Activated naive CD8-positive, alpha-beta T cell treated with anti-CD3 and anti-CD28 coated beads, Interleukin-2, amount 10 ng/mL, durations not matched to agents 7 days and 5 days (primary cell): ENCODE measurements at places on chromosomes 7 and 10. TPM values are rescaled to one million over a fixed set of nuclear protein-coding genes. Genes with fewer than 3 reads are reported as not detected.

Gene GNAT3
- total RNA-seq: not detected

Gene RP9
- total RNA-seq: 12.8 TPM

Gene FLNC
- total RNA-seq: not detected

Gene IRF5
- 8.2 TPM for total RNA-seq

Gene PIK3AP1
- 7.4 TPM for total RNA-seq

Gene CLDN4
- total RNA-seq: 0.25 TPM

Gene STEAP4
- not detected for total RNA-seq

Gene EVX1
- total RNA-seq: not detected

Gene PIK3CG
- 55.9 TPM for total RNA-seq

Gene CNTNAP2
- total RNA-seq: not detected

Gene MOGAT3
- total RNA-seq: not detected

Gene BCL7B
- 64.1 TPM for total RNA-seq

Gene PYROXD2
- total RNA-seq: 18.0 TPM

Gene CNNM1
- total RNA-seq: 0.50 TPM

Gene OR2A7
- total RNA-seq: 2.2 TPM

DNA sequence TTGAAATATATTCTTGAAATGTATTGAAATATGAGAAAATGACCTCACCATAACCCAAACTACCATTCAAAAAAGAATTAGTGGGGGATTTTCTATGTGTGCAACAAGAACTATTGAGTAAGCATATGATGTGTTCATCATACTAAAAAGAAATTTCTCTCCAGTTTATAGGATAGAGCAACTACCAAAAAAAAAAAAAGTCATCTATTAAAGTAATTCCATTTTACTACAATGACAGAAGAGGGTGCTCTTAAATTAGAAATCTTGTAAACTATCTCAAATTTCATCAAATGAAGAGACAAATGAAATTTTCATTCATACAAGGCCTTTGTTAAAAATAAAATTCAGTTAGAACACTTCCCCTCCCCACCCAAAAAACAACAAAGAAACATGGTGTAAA, 195.4 kb upstream of the PLXDC2 start:
- no peak overlapping the region for H3K4me3 ChIP-seq
- no peaks in the 10 kb centered on the region for H3K27me3 ChIP-seq
- no peaks in the 10 kb centered on the region for H3K4me1 ChIP-seq
- no peaks in the 10 kb centered on the region for H3K36me3 ChIP-seq

DNA sequence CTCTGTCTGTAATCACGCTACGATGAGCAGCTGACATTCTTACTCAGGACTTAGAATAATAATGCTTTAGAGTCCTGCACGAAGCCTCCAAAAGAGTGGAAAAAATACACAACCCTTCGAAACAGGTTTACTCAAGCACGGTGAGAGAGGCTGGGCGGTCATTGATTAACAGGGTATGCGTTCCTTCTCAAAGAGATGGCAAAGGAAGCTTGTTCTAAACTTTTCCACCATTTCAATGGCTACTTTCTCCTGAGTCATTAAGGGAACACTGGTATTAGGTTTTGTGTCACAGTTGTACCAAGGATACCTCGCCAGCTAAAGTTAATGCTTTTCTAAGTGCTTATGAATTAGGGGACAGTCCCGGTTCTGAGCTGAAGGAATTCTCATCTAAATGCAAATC, 141.9 kb upstream of the RHEB start:
- no peaks in the 10 kb centered on the region for H3K27me3 ChIP-seq
- no peak for DNase-seq
- no peak overlapping the region for H3K4me3 ChIP-seq

- no peak overlapping the region for H3K27ac ChIP-seq
- no peak overlapping the region for H3K4me3 ChIP-seq
- H3K4me1 ChIP-seq: no peaks in the 10 kb centered on the region
- H3K27me3 ChIP-seq: no peaks in the 10 kb centered on the region
Observed at GRCh38 chr10:78851647-78852046, 217.1 kb upstream of the ZMIZ1 start.

DNA sequence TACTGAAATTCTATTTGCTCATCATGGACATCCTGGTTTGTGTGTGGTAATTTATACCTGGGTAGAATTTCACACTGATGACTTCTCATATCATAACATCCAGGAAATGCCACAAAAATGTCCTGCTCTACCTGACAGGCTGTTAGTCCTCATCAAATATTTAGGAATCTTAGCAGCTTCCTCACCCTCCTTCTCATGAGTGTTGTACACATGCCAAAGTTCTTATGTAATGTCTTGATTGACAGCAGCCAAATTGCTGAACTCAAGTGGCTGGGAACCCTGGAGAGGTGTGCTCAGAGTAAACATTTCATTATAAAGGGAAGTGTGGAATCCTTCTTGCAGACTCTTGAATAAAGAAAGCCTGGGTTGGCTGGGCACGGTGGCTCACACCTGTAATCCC, 8.9 kb downstream of the EEPD1 start:
- no peaks in the 10 kb centered on the region for H3K36me3 ChIP-seq
- no peak overlapping the region for H3K4me3 ChIP-seq
- no peaks in the 10 kb centered on the region for H3K4me1 ChIP-seq

- H3K27ac ChIP-seq: peak overlapping the region; percentile 97
- peak overlapping the region; percentile 95 for H3K4me3 ChIP-seq
- no peak for DNase-seq
- no peaks in the 10 kb centered on the region for H3K27me3 ChIP-seq
Observed at GRCh38 chr7:35695987-35696386, 1.1 kb upstream of the HERPUD2 start.

DNA sequence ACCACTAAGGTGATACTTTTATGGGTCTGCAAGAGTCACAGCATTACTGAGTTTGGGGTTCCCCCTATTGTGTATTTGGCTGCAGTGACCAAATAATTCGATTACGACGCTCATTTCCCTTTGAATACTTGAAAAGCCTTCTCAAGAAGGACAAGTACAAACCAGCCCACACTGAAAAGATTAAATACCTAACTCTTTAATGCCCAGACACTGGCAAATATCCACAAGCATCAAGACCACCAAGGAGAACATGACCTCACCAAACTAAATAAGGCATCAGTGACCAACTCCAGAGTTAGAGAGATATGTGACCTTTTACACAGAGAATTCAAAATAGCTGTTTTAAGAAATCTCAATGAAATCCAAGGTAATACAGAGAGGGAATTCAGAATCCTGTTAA, 31.8 kb upstream of the SFTPD start:
- peaks cover 62% of the 10 kb centered on the region for H3K27me3 ChIP-seq
- peak overlapping the region; percentile 39 for H3K4me3 ChIP-seq
- no peak overlapping the region for H3K27ac ChIP-seq
- H3K36me3 ChIP-seq: peaks cover 1% of the 10 kb centered on the region
- peaks cover 2% of the 10 kb centered on the region for H3K4me1 ChIP-seq

DNA sequence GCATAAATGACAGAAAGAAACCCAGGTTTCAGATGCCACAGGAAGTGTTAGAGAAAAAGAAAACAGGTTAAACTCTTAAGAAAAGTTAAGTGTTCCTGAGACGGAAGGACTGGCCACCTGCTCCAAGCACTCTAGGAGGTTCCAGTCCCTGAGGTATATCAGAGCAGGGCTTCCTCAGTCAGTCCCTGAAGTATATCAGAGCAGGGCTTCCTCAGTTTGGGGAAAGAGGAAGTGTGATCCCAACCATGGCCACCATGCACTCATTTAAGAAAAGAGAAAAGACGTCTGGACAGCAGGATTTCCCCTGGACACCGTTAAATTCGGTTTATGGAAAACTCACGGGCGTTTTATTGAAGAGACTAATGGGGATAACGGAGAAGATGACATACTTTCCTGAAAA, 133.4 kb upstream of the PFKP start:
- no peaks in the 10 kb centered on the region for H3K36me3 ChIP-seq
- peaks cover 2% of the 10 kb centered on the region for H3K27me3 ChIP-seq
- H3K27ac ChIP-seq: no peak overlapping the region
- no peaks in the 10 kb centered on the region for H3K4me1 ChIP-seq

- H3K4me1 ChIP-seq: no peaks in the 10 kb centered on the region
- H3K27me3 ChIP-seq: peaks cover 12% of the 10 kb centered on the region
- H3K27ac ChIP-seq: no peak overlapping the region
- DNase-seq: no peak
- H3K4me3 ChIP-seq: no peak overlapping the region
Observed at GRCh38 chr7:141418066-141418465, 133.1 kb upstream of the AGK start.

DNA sequence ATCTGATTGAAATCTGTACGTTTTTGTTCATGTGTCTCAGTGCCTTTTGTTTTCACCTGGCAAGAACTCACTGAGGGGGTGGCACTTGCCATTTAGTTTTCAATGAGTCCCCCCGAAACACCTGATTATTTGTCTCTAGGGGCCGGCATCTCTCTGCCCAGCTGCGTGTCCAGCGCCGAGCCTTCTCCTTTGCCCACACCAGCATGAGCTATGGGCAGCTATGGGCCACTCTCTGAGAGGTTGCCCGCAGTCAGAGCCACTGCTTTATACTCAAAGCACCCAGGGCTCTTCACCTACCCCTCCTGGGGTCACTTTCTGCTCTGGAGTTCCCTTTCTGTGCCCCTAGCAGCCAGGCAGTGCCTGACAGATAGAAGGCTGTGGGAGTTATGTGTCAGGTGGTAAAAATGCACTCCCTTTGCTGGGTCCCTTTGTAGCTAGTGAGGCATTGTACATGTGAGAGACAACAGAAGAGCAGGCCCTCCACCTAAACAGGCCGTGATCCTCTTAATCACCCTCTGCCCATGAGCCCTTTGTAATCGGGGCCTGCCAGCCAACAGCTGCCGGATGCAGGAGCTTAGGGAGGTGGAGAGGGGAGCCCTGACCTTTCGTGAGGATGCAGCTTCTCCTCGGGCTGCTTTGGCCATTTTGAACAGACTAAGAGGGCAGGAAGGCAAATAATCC, 133.1 kb upstream of the NPS start:
- H3K4me1 ChIP-seq: no peaks in the 10 kb centered on the region
- no peak for DNase-seq
- H3K4me3 ChIP-seq: no peak overlapping the region
- H3K36me3 ChIP-seq: no peaks in the 10 kb centered on the region

DNA sequence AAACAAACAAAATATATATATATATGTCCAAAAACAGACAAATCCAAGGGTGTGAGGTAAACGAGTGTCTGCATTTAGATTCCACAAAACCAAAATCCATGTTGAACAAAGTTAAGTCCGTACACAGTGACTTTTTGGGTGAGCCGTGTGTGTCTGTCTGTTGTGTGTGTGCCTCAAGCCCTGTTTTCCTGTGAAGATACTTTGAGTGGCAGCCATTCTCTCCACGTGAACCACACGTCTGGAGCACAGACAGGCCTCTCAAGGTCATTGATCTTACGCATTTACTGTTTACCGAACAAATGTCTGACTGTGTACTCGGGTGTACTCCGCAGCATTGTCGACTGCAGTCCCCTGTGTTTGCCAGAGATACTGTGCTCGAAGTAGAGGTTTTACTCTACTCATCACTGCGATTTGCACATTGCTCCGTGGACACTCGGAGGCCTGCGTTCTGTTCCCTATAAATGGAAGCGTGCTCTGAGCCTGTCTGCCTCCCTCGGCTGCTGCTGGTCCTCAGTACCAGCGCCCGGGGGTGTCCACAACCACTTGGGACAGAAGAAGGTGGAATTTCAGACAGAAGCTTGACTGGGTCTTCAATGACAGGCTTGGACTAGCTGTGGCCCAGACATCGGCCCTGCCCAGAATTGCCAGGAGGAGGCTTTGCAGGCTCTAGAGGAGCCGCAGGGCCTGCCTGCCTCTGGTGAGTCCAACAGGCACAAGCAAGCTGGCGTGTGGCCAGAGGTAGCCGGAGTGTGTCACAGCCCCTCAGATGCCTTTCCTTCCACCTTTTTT, 22.1 kb downstream of the CYP17A1 start:
- H3K4me1 ChIP-seq: peaks cover 27% of the 10 kb centered on the region
- H3K27me3 ChIP-seq: no peaks in the 10 kb centered on the region
- peaks cover 19% of the 10 kb centered on the region for H3K36me3 ChIP-seq

DNA sequence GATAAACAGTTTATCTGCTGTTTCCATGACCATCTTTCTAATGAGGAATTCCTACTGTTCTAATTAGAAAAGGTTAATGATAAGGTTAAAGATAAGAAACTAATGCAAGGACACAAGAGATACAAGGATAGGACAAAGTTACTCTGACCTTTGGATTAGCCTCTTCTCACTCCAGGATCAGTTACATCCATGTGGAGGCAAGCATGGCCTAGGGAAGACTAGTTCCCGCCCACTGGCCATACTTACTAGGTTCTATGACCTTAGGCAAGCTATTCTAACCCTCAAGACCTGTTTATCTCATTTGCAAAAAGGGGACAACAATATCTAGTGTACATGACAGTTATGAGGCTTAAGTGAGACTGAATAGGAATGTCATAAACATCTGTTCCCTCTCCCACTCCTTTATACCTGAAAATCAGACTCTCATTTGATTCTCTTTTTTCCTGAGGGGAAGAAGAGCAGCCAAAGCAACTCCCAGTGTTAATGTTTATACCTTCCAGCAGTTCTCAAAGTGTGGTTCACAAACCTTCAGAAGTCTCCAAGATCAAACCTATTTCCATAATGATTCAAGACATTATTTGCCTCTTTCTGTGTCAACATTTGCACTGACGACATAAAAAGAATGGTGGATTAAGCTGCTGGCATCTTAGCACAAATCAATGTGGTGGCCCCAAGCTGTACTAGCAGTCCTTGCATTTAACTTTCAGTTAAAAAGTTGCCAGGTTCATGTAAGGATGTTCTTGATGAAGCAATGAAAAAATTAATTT, 72.0 kb downstream of the SRPK2 start:
- no peak for DNase-seq
- H3K4me1 ChIP-seq: peaks cover 4% of the 10 kb centered on the region
- no peaks in the 10 kb centered on the region for H3K27me3 ChIP-seq
- peaks cover 4% of the 10 kb centered on the region for H3K36me3 ChIP-seq
- no peak overlapping the region for H3K27ac ChIP-seq
- no peak overlapping the region for H3K4me3 ChIP-seq

- no peaks in the 10 kb centered on the region for H3K4me1 ChIP-seq
- peaks cover 23% of the 10 kb centered on the region for H3K27me3 ChIP-seq
- no peaks in the 10 kb centered on the region for H3K36me3 ChIP-seq
- DNase-seq: no peak
Observed at GRCh38 chr10:44389150-44389549, 4.3 kb upstream of the CXCL12 start.
